ENCODE measurements at places on chromosomes 2 and 18.

- DNase-seq, result no peak
Measured at GRCh38 chr18:7908681-7909299, 341.7 kb downstream of the PTPRM start.

DNA sequence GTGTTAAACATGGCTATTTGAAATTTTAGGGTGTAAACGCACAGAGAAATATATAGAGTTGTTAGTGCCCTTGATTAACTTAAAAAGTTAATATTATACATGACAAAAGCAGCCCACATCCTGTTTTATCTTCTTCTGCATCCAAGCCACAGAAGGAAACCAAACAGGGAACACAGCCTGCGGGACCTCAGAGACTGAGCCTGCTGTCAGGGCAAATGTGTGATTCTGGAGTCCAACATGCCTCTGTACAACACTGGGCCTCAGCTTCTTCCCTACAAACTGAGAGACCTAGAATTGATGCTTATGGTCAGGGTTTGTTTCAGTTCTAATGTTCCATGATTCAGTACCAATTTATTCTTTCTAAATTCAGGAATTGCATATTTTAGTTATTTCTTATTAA is 404.7 kb downstream of the FBXO15 start:
- DNase-seq, result no peak

DNA sequence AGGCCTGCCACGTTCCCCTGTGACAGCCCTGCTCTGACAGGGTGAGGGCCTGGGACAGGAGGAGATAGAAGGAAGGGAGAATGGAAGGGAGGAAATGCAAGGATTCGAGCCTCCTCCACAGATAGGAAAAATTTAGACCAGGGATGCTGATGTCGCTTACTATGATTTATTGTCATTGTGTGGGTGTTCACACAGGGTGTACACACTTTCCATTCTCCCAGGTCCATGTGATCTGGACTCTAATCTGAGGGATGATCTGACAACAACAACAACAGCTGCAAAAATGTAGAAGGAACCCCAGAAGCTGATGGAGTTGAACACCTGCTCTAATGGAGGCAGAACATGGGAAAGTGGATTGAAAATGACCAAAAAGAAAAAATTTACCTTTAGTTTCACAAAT is 231.7 kb upstream of the TNP1 start:
- DNase-seq, result no peak

- no peak for DNase-seq
Measured at GRCh38 chr2:129877795-129878775, 101.4 kb upstream of the RAB6C start.

- DNase-seq, result no peak
Measured at GRCh38 chr18:10401521-10401920, 52.9 kb upstream of the APCDD1 start.
